ENCODE measurements at places on chromosomes 2 and 18.

- no peak for DNase-seq
Measured at GRCh38 chr2:162537651-162538050, 193.7 kb downstream of the GCA start.

DNA sequence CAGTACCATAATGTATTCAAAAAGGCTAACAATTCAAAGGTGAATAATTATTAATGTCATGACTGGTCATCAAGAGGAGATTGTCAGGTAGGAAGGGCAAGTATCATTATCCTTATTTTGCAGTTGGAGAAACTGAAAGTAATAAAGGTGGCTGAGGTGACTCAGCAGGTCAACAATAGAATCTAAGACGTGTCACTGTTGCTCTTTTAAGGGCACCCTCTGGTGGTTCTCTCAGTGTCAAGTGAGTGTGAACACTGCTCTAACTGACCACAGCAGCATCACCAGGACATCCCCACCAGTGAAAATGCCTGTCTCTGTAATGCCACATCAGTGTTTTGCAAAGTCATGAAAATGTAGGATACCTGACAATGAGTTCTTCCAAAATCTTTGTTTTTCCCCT is 69.7 kb downstream of the DCC start:
- no peak for DNase-seq

GRCh38 chr2:16152071-16152927 is 211.9 kb downstream of the MYCN start:
- DNase-seq, result no peak

DNA sequence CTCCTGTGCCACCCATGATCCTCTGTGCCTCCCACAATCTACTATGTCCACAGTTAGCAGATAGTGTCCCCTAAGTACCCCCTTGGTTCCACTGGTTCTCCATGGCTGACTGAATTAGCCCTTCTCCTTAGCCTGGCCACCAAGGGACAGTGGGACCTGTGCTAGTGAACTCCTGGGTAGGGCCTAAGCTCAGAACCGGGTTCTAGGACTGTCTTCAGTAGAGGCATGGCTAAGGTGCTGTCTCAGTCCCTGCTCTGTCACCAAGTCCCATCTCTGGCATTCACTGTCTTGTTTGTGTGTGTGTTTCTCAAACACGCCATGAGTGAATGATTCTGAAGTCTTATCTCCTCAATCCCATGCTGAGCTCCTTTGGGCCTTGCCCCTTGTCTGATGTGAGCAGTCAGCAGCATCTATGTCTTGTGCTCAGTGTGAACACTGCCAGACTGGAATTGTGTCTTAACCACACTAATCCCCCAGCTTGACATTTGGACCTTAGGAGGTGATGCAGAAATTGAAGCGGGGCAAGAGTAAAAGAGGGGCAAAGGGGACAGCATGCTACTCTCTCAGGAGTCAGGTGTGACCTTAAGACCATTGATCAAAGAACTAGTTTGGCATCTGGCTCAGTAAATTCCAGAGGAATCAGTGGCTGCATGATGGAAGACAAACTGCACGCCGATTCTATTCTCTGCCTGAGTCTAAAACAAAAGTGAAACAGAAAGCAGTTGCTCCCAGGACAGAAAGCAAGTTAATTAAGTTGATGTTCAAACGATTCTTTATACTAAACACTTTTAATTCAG is 190.5 kb downstream of the ALPK2 start:
- DNase-seq, result no peak

DNA sequence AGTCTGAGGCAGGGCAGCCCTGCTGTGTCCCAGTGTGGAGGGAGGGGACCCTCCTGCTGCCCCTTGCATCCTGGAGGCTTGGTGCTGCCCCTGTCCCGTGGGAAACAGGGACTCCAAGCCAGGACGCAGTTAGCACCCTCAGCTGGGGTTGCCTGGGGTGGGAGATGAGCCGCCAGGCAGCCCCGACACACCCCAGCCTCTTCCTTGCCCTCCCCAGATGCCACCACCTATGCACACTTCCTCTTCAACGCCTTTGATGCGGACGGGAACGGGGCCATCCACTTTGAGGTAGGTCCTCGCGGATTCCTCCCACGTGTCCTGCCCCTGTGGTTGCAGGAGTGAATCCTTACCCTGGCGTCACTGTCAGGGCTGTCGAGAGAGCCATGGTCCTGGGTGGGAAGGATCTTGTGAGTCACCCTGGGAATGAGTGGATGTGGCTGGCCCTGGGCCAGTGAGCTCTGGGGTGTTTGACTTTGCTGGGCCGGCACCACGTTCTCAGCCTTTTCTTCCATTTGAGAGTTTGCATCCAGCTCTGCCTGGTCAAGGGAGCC is 27.5 kb upstream of the FAHD2A start:
- no peak for DNase-seq

GRCh38 chr2:8514796-8515758 is 166.8 kb upstream of the ID2 start:
- no peak for DNase-seq

DNA sequence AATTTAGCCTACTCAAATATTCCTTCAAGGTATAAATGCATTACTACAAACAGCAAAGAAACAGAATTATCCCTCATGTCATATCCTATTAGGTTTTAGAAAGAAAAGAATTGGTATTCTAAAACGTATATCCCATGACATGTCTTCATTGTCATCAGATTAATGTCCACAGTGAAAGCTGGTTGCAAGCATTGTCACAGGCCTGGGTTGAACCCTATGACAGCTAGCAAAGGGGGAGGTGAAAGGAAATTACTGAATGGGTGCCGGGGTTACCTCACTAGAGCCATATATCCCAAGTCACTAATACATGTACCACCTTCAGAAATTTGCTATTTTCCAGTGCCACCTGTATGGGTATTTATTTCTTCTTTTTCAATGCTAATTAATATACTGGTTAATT is 1630.5 kb upstream of the NXPH2 start:
- DNase-seq, result no peak

- DNase-seq, result no peak
Measured at GRCh38 chr2:8433390-8433789, 248.5 kb upstream of the ID2 start.

Data from NCI-H1436 treated with DMSO at 0.1 percent for 48 hours (cell line).